ENCODE measurements at places on chromosomes 2 and 18. TPM values are rescaled to one million over a fixed set of nuclear protein-coding genes. Genes with fewer than 3 reads are reported as not detected.

The MYCN gene
- not detected for total RNA-seq

The ANO7 gene
- total RNA-seq, result 2.1 TPM

The DGUOK gene
- 151 TPM for total RNA-seq

The TMEM247 gene
- total RNA-seq, result not detected

The SLC16A14 gene
- total RNA-seq, result 1.4 TPM

The PROM2 gene
- total RNA-seq, result not detected

The KIF3C gene
- total RNA-seq, result 46.7 TPM

The UPP2 gene
- not detected for total RNA-seq

The BMP10 gene
- not detected for total RNA-seq

The HOXD4 gene
- total RNA-seq, result 0.55 TPM

The ACKR3 gene
- 36.4 TPM for total RNA-seq

The ST6GAL2 gene
- 19.0 TPM for total RNA-seq

The CCDC85A gene
- total RNA-seq, result 0.11 TPM

The SERPINB2 gene
- not detected for total RNA-seq

The ASIC4 gene
- 0.06 TPM for total RNA-seq

The REG1A gene
- not detected for total RNA-seq

The TNS1 gene
- 13.5 TPM for total RNA-seq

The PAX8 gene
- 0.77 TPM for total RNA-seq

The OXER1 gene
- total RNA-seq, result not detected

The DYNAP gene
- not detected for total RNA-seq

The ECEL1 gene
- total RNA-seq, result 0.30 TPM

The PIEZO2 gene
- 0.74 TPM for total RNA-seq

The YPEL5 gene
- 61.6 TPM for total RNA-seq

The PLB1 gene
- total RNA-seq, result 2.0 TPM

The LINC00305 gene
- not detected for total RNA-seq

The INO80D gene
- total RNA-seq, result 2.1 TPM

The CNDP1 gene
- not detected for total RNA-seq

The UNC80 gene
- not detected for total RNA-seq

The UGT1A8 gene
- total RNA-seq, result not detected
